ENCODE measurements at places on chromosomes 12 and 14. TPM values are rescaled to one million over a fixed set of nuclear protein-coding genes. Genes with fewer than 3 reads are reported as not detected.

Gene SBNO1
- total RNA-seq, result 25.8 TPM

Gene BMAL2
- total RNA-seq, result 2.2 TPM

DNA sequence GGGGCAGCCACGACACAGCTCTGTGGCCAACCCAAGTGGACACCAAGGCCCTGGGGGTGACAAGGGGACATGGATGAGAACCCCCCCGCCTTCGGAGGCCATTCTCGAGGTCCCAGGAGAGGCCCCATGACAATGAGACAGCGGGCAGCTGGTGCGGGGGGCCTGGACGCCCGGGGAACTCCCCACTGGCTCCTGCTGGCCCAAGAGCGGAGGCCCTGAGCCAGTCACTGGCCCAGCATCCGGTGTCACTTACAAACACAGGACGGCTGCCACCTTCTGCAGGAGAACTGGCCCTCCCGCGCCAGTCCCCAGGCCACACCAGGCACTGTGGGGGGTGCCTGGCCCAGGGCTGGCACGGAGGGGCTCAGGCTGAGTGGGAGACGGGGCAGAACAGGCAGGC is 51.4 kb downstream of the NCOR2 start:
- peak overlapping the region; percentile 24 for H3K4me3 ChIP-seq
- no peaks in the 10 kb centered on the region for H3K36me3 ChIP-seq
- H3K27me3 ChIP-seq, result no peaks in the 10 kb centered on the region
- H3K27ac ChIP-seq, result peak overlapping the region; percentile 95
- H3K4me1 ChIP-seq, result peaks cover 6% of the 10 kb centered on the region
- DNase-seq, result no peak

DNA sequence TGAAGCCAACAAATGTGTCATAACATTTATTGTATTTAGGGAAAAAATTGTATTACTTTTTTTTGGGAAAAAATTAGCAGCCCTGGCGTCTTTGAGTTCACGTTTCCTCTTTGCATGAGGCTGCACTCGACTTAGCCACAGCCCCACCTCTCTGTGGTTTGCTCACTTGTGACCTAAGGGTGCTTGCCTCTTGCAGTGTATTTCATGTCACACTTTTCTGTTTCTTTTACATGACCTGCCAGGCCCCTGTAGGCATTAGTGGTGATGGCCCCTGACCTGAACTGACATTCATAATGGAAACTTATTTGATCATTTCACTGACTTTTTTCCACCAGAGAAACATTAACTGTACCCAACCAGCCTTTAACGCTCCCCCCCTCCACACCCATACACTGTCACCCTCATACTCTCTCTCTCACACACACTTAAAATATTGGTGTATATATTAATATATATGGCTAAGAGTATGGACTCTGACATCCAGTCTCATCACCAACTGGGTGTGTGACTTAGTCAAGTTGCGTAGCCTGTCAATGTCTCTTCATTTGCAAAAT is 122.9 kb downstream of the PRKCH start:
- DNase-seq, result no peak
- H3K36me3 ChIP-seq, result no peaks in the 10 kb centered on the region
- H3K4me3 ChIP-seq, result no peak overlapping the region
- H3K4me1 ChIP-seq, result peaks cover 8% of the 10 kb centered on the region
- no peak overlapping the region for H3K27ac ChIP-seq
- H3K27me3 ChIP-seq, result no peaks in the 10 kb centered on the region

GRCh38 chr12:56298828-56299227 is 1.3 kb downstream of the CS start:
- peak overlapping the region; percentile 82 for H3K4me3 ChIP-seq
- no peaks in the 10 kb centered on the region for H3K27me3 ChIP-seq
- no peaks in the 10 kb centered on the region for H3K4me1 ChIP-seq
- H3K27ac ChIP-seq, result no peak overlapping the region
- DNase-seq, result no peak
- peaks cover 3% of the 10 kb centered on the region for H3K36me3 ChIP-seq

DNA sequence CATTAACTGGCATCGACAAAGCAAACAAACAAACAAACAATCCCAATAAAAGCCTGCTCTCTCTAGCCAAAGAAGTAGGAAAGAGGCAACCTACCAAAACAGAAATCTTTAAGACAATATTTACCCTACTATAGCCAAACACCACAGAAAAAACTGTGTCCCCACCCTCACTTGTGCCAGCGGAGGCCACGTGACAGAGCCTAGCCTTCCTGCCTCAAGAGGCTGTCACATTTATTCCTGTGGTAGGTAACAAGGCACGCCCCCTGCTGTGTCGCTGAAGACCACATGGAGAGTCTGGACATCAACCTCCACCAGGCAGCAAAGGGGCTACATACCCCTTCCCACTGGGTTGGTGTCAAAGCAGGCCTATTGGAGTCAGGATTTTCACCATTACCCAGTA is 148.1 kb downstream of the LMNTD1 start:
- H3K4me1 ChIP-seq, result no peaks in the 10 kb centered on the region
- no peaks in the 10 kb centered on the region for H3K27me3 ChIP-seq
- no peaks in the 10 kb centered on the region for H3K36me3 ChIP-seq
- H3K4me3 ChIP-seq, result no peak overlapping the region

- no peaks in the 10 kb centered on the region for H3K36me3 ChIP-seq
- H3K27me3 ChIP-seq, result no peaks in the 10 kb centered on the region
- no peak overlapping the region for H3K4me3 ChIP-seq
- no peak overlapping the region for H3K27ac ChIP-seq
- no peaks in the 10 kb centered on the region for H3K4me1 ChIP-seq
Measured at GRCh38 chr14:67623114-67623513, 3.4 kb downstream of the ARG2 start.

DNA sequence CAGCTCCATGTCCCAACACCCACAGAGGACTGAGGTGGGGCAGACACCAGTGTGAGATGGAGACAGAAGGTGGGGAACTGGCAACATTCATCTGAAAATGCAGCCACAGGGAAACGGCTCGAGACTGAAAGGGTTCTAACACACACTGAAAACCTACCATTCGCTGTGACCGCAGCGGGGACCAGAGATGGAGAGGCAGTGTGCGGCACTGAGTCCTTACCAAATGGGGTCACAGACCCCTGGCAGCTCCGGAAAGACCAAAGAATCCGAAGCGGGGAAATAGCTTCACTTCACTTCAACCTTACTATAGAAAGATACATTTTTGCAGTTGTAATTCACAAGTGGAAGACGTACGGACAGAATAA is 9.6 kb downstream of the BAG5 start:
- H3K27me3 ChIP-seq, result no peaks in the 10 kb centered on the region
- DNase-seq, result no peak
- no peaks in the 10 kb centered on the region for H3K36me3 ChIP-seq
- H3K4me1 ChIP-seq, result peaks cover 49% of the 10 kb centered on the region

DNA sequence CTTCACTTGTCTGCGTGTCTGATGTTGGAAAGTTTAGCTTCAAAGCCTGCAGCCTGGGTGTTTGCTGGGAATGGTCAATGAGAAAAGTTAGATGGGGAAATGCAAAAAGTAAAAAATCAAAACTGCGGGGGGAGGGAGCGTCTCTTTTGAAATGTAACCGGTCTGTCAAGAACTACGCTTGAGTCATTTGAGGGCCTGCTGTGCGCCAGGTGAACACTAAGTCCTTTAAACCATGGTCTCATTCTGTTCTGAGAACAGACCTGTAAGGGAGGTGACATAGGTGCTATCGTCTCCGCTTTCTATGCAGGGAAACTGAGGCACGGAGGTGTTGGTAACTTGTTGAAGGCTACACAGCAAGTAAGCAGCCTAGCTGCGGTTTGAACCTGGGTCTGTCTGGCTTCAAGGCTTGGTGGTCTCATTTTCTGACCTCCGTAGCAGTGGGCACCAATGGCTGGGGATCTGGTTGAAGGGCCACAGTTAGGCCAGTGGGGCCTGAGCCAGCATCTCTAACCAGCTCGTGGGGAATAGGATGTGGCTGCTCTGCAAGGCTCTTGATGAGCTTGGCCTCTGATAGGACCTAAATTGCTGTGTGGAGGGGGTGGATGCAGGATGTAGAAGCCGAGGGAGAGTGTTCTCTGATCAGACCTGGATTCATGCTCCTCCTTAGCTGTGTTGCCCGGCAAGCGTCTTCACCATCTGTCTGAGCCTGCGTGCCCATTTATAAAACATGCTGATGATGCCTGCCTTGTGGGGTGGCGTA is 41.5 kb downstream of the KCTD10 start:
- DNase-seq, result no peak
- no peak overlapping the region for H3K4me3 ChIP-seq
- H3K27me3 ChIP-seq, result no peaks in the 10 kb centered on the region

Data from tibial nerve (tissue), 4 donors.